ENCODE measurements at places on chromosomes 1 and 21.

GRCh38 chr1:41741244-41741643 lies 177.5 kb downstream of the HIVEP3 start:
- peak; percentile 18 for ATAC-seq

DNA sequence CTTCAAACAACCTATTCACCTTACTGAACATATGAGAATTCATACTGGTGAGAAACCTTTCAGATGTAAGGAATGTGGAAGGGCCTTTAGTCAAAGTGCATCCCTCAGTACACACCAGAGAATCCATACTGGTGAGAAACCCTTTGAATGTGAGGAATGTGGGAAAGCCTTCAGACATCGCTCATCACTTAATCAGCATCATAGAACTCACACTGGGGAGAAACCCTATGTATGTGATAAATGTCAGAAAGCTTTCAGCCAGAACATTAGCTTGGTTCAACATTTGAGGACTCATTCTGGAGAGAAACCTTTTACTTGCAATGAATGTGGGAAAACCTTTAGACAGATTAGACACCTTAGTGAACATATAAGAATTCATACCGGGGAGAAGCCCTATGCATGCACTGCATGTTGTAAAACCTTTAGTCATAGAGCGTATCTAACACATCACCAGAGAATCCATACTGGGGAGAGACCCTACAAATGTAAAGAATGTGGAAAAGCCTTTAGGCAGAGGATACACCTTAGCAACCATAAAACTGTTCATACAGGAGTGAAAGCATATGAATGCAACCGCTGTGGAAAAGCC lies 13.2 kb upstream of the EXO5 start:
- ATAC-seq = peak; percentile 40

GRCh38 chr1:119467219-119467618 lies 39.8 kb upstream of the HSD3B1 start:
- ATAC-seq = no peak

DNA sequence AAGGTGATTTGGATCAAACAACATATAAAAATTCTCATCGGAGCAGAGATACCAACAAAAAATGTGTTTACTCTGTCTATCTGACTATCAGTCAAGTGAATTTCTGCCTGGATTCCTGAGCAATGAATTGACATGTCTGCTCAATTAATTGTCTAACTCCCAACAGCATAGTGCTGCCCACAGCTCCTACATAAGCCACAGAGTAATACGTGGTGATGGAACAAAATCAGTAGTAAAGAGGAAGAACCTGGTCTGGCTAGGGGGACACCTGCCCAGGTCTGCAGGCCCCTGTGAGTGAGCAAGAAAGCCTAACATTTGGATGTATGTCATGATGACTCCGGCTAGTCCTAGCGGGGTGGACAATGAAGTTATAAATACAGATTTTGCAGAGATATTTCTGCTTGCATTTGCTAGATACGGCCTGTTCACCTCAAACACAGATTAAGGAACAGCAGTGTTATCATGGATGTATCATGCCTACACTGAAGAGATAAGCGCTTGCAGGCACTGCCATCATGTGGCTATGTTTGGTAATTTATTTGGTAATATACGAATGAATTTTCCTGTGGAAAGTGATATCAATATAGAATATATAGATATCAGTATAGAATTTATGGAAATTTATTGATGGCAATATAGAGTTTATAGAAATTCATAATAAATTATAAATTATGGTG lies 69.6 kb upstream of the LRRC8B start:
- peak; percentile 33 for ATAC-seq

- ATAC-seq = no peak
Measured at GRCh38 chr1:3466366-3467075, 12.1 kb downstream of the ARHGEF16 start.

DNA sequence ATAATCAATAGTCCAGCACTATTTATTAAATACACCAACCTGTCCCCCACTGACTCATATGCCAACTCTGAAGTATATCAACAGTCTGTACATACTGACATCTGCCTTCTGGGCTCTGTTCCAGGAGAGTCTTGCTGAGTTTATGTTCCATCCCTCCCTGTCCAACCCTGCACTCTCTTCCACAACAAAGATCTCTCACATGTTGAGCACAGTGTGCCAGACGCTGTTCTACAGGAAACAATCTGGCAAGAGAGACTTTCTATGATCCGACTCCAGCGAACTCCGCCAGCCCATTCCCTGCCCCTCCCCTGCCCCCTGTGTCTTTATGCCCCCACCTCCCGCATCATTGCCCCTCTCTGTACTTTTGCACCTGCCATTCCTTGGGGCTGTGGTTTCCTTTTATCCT lies 3.4 kb downstream of the LACTBL1 start:
- ATAC-seq = no peak

- no peak for ATAC-seq
Measured at GRCh38 chr21:46038871-46039397, 57.4 kb downstream of the COL6A1 start.

Measured in activated T-helper 17 cell treated with anti-CD3 and anti-CD28 coated beads, Interleukin-2, amount 50 U/mL, for 72 hours (primary cell).